Central memory CD4-positive, alpha-beta T cell (primary cell): ENCODE measurements at places on chromosomes 4 and X.

- DNase-seq, result no peak
Measured at GRCh38 chrX:23764188-23764984, 18.6 kb upstream of the SAT1 start.

DNA sequence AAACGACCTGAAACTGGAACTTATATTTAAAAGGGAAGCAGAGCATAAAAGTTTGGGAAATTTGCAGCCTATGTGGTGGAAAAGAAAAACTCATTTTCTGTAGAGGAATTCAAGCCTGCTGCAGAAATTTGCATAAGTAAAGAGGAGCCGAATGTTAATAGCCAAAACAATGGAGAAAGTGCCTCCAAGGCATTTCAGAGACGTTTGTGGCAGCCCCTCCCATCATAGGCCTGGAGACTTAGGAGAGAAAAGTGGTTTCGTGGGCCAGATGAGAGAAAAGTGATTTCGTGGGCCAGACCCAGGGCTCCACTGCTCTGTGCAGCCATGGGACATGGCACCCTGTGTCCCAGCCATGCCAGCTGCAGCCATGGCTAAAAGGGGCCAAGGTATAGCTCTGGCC lies 361.9 kb downstream of the PCDH19 start:
- no peak for DNase-seq

GRCh38 chr4:189305500-189305899 lies 635.2 kb upstream of the FRG1 start:
- DNase-seq, result no peak

DNA sequence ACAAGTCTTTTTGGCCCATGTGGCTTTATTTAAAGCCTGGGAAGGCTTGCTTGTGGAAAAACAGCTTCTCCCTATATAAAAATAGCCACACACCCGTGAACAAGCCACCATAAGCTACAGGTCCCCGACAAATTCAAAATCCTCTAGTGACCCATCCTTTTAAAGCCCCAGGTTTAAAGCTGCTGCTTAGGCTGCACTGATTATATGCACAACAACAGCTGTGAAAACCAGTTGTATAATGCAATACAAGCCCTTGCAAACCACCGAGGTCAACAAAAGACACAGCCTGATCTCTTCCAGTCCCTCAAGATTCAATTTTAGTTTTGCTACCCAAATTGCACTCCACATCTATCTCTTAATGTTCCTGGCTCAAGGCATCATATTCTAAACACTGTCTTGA lies 186.0 kb upstream of the WDFY3 start:
- no peak for DNase-seq

- DNase-seq, result no peak
Measured at GRCh38 chr4:172787111-172787510, 381.5 kb upstream of the GALNT7 start.

DNA sequence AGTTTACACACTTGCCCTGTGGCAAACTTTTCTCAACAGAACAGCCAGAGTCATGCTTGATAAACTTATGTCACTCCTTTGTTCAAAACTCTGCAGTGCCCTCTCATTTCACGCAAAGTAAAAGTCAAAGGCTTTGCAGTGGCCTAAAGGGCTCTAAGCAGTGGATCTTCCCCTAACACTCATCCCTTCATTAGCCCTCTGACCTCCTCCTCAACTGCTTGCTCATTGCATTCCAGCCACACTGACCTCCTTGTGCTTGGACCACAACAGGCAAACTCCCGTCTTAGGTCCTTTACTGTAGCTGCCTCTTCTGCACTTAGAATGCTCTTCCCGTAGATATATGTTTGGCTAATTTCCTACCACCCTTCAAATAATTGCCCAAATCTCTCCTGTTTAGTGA lies 5.6 kb downstream of the PRDM5 start:
- DNase-seq, result no peak

DNA sequence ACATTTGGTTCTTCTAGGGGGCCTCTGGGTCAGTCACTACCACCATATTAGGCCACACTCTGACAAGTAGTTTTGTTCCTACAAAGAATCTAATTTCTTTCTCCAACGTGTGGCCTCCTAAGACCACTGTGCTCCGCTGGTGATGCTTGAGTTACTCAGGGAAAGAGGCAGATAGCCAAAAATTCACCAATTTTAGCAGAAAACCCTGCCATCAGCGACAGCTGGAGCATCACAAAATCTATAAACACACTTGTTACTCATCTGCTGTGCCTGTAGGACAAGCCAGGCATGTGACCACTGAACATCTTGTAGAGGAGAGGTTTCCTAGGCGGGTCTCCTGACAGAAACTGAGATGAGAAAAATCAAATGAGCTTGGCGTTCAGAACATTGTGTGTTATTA lies 105.4 kb downstream of the SYNPO2 start:
- DNase-seq, result no peak

- no peak for DNase-seq
Measured at GRCh38 chr4:160143574-160143973, 1040.7 kb downstream of the RAPGEF2 start.

GRCh38 chrX:72165551-72165950 lies 16.0 kb upstream of the PIN4 start:
- DNase-seq, result no peak

- no peak for DNase-seq
Measured at GRCh38 chrX:108138814-108139702, 47.5 kb downstream of the ATG4A start.

GRCh38 chrX:21926116-21926515 lies 14.4 kb upstream of the SMS start:
- DNase-seq, result no peak

DNA sequence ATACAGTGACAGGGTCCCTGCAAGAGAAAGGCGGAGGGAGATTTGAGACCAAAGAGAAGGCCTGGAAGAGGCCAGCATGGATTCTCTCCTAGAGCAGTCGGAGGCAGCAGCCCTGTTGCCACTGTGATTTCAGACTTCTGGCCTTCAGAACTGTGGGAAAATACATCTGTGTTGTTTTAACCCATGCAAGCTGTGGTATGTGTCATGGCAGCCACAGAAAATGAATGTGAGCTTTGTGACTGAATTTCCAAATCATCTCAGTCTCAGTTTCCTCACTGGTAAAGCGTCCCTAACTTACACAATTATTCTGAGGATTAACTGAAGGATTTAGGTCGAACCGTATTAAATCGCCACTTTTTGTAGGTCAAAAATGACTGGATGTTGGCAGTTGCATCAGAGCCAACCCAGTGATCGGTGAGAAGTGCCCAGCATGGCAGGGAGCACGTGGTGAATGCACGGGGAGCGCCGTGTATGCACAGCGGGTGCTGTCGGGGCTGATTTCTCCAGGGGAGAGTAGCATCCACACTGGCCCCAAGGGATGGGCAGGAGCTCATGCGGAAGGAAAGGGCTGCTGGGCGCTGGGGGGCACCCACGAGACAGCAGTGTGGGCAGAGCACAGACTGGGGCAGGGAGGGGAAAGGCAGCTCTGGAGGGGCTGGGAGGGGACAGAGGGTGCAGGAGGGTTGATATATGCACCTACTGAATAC lies 23.8 kb upstream of the NSG1 start:
- no peak for DNase-seq

GRCh38 chrX:2962381-2962780 lies 33.2 kb upstream of the ARSD start:
- DNase-seq, result no peak

DNA sequence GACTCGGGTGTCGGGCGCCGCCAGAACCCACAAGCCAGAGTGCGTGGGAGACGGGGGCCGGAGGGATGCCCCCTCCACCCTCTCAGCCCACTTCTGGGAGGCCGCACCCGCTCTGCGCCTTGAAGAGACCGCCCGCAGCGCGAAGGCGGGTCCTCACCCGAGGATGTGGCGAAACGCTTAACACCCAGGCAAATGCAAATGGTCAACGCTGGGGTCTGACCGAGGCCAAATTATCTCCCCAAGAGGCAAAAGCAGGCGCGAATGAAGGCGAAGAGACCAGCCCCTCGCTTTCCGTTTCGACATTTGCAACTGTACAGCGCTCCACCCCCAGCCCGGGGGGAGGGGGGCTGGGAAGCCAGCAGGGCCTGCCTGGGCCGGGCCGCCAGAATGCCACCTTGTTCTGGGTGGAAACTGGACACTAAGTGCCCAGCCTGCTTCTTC lies 137.7 kb upstream of the ZIC3 start:
- DNase-seq, result no peak

GRCh38 chr4:58766763-58767162 lies 1656.6 kb upstream of the IGFBP7 start:
- no peak for DNase-seq

- DNase-seq, result peak; percentile 63
Measured at GRCh38 chr4:8200302-8200975, 1.3 kb downstream of the SH3TC1 start.

- no peak for DNase-seq
Measured at GRCh38 chr4:23001478-23001877, 308.7 kb downstream of the GBA3 start.

GRCh38 chrX:12245650-12246645 lies 107.7 kb downstream of the FRMPD4 start:
- no peak for DNase-seq

DNA sequence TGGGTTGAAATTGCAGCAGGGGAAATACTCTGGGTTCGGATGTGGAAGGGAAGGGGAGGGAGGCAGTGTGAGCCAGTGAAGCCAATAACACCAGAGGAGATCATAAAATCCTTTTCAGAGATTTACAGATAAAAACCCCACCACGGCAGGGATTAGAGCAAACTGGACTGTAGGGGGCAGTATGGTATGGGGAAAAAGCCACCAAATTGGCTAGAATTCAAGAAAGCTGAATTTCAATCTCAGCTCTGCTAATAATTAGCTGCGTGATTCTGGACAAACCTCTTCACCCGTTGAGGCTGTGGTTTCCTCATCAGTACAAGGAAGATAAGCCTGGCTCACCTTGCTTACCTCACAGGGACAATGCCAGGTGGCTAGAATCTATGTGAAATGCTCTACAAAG lies 108.1 kb downstream of the ATG4A start:
- DNase-seq, result no peak

- DNase-seq, result no peak
Measured at GRCh38 chrX:63918611-63919010, 133.6 kb upstream of the ARHGEF9 start.

DNA sequence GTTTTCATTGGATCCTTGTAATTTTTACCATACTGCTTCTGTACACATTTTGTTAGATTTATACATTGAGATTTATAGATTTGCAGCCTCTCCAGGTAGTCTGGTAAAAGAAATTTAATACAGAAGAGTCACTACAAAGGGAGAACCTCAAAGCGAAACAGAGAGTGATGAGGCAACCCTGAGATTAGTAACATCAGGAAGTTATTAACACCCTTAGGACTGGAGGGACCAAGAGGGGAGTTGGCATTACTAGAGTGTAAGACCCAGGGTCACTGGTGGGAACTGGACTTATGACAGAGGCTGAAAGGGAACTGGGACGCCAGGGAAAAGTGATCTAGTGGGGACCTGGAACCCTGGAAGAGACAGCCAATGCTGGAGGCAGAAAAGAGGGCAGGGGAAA lies 20.6 kb upstream of the MAML3 start:
- no peak for DNase-seq

DNA sequence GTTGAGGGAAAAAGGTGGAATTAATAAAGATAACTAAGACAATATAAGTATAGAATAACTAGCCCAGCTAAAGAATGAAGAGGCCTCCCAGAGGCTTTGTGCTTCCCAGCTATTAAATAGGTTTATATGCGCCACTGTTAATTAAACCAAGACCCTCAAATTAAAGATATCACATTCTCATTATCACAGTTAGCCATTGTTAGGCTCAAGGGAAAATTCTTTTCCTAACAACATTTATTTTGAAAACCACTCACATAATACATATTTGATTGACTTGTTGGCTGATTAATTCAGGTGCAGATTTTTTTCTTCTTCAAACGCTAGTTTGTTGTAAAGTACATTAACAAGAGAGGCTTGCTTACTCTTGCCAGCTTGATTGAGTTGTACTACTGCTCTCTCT lies 216.8 kb upstream of the TRAM1L1 start:
- DNase-seq, result no peak

- DNase-seq, result no peak
Measured at GRCh38 chrX:82412858-82413257, 1095.2 kb upstream of the POU3F4 start.

DNA sequence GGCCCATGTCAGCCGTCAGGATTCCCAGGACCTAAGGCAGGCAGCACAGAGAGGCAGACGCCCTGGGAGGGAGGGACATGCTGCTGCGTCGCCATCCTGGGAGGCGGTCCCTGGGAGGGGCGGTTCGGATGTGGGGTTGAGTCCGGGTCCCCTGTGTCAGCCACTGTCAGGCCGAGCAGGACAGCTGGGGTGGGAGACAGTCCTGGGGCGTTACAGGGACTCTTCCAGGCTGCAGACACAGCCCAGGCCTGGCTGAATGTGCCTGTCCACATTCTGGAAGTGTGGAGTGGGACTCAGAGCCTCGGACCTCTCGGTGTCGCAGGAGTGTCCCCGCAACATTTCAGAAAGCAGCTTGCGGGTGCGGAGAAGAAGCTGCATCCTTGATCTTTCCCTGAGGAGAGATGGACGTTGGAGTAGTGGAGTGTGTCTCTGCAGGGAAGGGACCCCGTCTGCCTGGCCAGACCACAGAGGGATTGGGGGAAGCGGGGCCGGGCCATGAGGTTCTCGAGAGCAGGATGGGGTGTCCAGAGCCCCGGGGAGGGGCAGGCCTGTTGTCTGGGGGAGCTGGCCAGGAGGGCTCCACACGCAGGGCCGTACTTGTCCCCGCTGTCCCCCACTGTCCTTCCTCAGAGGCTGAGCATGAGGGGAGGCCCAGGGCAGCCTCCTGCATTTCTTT lies 6.1 kb downstream of the AKAP17A start:
- no peak for DNase-seq

GRCh38 chrX:40550066-40550465 lies 30.7 kb upstream of the ATP6AP2 start:
- DNase-seq, result no peak

GRCh38 chrX:129754056-129755024 lies 15.6 kb downstream of the XPNPEP2 start:
- no peak for DNase-seq
